GM13976 (cell line): ENCODE measurements at places on chromosomes 5 and 9.

- DNase-seq, result no peak
Observed at GRCh38 chr9:95857124-95857523, 18.4 kb upstream of the ERCC6L2 start.

DNA sequence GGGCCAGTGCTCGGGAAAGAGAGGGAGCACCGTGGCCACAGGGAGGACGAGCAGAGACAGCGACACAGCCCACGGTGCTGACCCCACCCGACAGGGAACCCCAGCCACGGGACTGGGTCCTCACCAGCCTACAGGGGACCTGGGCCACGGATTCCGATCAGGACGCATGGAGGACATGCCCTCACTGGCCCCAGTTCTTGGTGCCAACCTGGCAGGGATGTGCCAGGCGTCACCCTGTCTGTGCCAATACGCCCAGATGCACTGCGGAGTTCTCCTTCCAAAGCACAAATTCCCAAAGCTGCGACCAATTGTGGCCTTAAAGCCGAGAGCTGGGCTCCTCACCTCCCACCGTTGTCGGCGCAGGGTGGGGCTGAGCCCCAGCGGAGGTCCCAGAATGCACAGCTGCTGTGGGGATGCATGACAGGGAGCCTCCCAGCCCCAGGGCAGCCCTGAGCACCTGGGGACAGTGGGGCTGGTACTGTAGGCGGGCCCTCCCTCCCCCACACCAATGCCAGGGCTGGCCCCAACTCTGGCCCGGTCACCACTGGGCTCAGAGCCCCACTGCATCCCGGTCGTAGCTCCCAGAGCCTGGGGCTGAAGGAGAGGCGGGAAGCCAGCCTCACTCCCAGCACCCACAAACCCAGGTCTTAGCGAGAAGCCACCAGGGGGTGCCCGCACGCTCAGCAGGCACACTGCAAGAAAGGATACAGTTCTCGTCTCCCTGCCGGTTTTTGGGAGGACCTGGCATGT lies 44.2 kb downstream of the NKD2 start:
- DNase-seq, result no peak

GRCh38 chr5:57383093-57383861 lies 99.3 kb downstream of the ACTBL2 start:
- DNase-seq, result no peak

DNA sequence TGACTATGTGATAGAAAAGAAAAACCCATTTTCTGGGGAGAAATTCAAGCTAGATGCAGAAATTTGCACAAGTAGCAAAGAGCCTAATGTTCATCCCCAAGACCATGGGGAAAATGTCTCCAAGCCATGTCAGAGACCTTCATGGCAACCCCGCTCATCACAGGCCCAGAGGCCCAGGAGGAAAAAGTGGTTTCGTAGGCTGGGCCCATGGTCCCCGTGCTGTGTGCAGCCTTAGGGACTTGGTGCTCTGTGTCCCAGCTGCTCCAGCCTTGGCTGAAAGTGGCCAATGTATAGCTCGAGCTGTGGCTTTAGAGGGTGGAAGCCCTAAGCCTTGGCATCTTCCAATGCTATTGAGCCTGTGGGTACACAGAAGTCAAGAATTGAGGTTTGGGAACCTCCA lies 711.2 kb upstream of the ZNF608 start:
- DNase-seq, result no peak

DNA sequence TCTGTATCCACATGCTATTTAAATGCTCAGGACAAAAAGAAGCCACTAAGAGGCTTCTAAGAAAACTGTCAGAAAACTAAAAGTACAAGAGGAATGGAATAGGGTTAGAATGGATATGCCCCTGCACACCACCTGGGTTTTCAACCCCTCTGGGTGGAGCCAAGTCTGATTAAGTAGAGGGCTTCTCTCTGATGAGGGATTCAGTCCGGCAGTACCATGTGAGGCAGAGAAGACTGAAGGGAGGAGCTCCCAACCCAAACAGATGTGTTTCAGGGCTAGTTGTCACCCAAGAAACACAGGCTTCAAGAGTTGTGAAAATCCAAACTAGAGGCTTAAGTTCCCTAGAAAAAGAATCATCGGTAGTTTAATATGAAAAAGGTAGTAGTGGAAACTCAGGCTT lies 12.5 kb downstream of the NREP start:
- no peak for DNase-seq

DNA sequence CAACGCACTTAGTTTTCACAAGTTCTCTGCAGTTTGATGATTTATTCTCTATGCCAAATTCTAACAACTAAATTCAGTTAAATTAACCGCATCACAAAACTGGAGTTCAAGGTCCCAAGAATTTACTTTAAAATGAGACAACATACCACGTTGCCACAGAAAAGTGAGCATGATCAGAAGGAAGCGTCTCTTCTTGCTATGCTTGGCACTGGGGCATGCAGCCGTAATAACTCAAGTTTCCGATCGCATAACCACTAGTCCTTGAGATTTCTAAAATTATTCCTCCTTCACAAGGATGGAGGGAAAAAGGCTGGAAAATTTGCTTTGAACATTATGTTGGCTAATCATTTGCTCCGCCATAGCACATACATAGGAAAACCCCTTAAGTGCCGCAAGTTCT lies 13.9 kb downstream of the NFIB start:
- DNase-seq, result no peak

GRCh38 chr9:114419796-114420195 lies 32.0 kb upstream of the AKNA start:
- DNase-seq, result no peak

DNA sequence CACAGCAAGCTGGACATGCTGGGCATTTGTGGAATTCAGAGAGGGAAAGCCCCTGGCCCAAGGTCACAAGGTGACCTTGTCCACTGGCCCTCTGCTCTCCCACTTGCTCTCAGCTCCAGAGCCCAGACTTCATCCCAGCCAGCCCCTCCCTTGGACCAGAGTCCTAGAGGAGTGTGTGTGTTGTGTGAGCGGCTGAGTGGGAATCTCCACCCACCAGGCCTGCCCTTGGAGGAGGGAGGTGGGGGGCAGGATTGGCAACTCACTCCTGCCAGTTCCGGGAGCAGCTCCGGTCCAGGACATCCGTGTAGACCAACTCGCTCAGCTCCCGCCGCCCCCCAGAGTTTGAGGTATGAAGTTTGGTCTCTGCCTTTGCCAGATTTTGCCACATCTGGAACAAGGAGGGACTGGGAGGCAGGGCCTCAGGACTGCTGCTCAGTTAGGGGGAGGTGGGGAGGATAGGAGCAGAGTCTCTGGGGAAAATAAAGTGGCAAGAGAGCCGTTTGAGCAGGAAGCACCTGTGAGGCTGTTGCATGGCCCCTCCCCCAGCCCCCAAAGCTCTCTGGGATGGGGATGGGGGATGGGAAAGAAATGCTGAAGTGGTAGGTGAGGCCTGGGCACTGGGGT lies 1.4 kb downstream of the MZB1 start:
- DNase-seq, result peak; percentile 64

DNA sequence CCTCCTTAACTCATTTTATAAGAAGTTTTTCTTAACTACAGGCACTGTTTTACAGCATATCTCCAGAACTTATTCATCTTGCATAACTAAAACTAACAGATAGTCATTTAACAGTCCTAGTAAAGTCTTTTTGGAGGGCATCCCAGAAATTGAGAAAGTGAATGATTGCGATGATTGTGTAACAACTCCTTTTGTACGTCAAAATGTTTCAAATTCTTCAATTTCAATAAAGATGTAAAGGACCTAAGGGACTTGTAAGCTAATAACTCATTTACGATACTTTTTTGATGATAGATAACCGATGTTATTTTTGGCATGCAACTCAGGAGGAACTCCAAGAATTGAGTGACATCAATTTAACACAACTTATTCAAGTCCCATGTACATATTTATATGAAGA lies 42.7 kb downstream of the SVEP1 start:
- DNase-seq, result no peak
